Hematopoietic multipotent progenitor cell (in vitro differentiated cells): ENCODE measurements at places on chromosomes 3 and 15.

DNA sequence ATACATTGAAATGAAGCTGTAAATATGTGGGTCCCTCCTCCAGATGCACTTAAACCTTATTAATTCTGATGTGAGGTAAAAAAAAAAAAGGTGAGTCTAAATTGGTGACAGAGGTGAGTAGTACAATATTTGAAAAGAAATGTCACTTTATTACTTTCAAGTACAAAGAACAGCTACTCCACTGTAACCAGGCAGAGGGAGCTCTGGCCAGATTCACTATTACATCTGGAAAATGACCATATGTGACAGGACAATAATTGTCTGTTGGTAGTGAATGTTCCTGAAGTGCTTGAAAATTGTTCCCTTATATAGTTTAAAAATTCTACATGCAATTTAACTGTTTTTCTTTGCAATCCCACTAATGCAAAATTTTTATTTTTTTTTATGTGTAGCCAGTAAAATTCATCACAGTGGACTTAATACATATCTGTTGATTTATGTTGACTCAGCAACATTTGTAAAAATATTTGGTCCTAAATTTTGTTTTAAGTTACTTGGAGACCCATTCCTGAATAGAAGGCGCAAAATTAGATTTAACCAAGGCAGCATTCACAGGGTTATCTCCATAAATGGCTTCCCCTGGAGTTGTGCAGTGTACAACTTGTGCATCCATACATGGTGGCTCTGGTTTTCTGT lies 231.9 kb upstream of the TBC1D5 start:
- DNase-seq = no peak

GRCh38 chr3:189625572-189625971 lies 5.6 kb upstream of the TP63 start:
- no peak for DNase-seq

GRCh38 chr3:151319628-151320027 lies 3.0 kb upstream of the GPR87 start:
- no peak for DNase-seq

DNA sequence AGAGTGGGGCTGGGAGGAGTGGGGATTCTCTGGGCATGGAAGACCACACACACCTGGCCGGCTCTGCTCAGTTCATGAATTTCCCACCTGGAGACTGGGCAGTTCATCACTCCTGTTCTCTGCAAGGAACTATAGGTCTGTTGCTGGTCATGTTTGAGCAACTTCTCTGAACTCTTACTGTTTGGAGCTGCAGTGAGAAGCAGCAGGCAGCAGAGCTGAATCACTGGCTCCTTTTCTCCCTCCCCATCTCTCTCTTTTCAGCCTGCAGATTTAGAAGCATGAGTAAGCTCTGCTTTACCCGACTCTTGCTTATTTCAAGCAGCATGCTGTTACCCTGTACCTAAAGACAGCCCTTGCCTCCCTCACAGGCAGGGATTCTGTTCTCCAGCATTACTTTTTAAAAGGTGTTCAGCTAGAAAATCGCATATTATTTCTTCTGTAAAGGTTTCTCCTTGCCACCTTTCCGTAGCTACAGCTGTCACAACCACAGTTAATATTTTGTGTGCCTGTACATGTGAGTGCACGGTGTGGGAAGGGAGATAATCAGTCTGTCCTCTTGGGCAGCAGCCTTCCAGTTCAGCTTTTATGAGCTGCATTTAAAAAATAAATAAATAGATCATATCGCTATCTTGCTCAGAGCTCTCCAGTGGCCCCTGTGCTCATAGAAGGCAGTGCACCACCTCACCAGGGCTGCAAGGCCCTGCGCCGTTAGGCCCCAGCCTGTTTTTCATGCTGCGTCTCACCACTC lies 131.6 kb downstream of the CHCHD6 start:
- DNase-seq = no peak

DNA sequence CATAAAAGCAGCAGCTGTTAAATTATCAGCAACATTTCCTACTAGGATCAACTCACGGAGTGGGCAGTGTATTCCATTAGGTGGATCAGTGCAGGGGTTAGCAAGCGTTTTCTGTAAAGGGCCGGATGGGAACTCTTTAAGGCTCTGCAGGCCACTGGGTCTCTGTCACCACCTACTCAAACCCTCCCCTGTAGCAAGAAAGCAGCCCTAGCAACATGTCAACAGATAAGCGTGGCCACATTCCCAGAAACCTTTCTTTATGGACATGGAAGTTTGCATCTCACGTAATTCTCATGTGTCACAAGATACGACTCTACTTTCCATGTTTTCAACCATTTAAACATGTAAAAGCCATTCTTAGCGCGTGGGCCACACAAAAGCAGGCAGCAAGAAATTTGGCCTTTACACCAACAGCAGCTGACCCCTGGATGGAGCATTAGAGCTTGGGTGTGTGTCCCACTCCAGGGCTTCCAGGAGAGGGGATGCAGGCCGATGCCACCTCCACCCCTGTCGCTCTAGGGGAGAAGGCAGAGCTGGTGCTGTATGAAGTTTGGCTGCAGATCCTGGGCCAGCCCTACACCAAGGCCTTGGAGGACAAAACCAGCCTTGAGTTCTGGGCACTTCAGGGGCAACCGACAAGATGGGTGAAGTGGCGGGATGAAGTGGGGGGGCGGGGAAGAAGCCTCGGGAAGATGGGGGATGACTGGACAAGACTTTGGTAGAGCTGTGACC lies 48.2 kb upstream of the CSPG4 start:
- no peak for DNase-seq

DNA sequence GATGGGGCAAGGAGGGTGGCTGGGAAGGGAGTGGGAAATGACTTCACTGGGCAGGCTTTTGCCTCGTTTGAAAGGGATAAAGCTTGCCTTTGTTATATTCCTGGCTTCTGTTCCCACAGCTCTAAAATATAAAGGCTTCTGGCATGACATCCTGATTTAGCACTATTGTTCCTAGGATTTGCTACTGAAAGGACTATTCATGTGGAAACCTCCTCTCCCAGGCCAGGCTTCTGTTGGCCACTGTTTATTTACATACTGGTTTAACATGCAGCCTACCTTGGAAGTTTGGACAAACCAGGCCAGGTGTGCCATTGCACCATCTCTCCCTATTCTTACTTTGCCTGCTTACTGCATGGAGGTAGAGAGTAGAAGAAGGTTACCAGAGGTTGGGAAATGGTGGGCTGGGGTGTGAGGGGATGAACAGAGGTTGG lies 2.4 kb upstream of the LMCD1 start:
- no peak for DNase-seq

- no peak for DNase-seq
Observed at GRCh38 chr3:45761831-45762230, 34.5 kb downstream of the SLC6A20 start.

DNA sequence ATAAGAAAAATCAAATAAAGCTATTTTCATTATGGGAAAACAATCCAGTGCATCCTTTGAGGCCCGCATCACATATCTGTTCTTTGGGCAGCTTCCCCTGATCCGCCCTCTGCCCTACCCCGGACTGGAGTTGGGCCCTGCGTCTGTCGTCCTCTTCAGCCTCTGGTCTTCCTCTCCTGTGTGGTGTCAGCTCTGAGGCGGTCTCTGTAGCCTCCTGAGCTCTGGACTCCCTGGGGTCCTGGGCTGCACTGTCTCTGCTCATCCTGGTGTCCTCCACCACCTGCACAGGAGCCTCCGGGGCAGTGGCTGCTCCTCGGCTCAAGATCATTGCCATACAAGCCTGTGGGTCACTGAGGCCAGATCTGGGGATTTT lies 7.4 kb upstream of the SNX22 start:
- DNase-seq = no peak

DNA sequence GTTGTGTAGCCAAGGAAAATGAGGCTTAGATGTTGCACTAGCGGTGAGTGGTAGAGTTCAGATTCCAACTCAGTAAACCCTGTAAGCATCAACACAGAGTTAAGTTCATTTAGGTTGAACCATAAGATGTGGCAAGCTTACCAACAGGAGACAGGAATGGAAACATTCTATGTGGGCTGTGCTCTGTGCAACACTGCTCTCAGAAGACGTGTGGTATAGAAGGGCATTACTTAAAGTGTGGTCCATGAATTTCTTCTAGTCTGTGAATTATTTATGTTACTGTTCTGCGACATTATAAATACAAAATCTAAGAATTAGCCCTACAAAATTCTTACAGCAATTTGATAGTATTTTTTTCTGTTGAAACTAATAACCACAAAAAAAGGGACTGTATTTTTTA lies 213.3 kb downstream of the GRM7 start:
- no peak for DNase-seq

- no peak for DNase-seq
Observed at GRCh38 chr3:158531334-158531733, 39.7 kb upstream of the MLF1 start.

- no peak for DNase-seq
Observed at GRCh38 chr3:155409336-155409735, 115.9 kb upstream of the STRIT1 start.

DNA sequence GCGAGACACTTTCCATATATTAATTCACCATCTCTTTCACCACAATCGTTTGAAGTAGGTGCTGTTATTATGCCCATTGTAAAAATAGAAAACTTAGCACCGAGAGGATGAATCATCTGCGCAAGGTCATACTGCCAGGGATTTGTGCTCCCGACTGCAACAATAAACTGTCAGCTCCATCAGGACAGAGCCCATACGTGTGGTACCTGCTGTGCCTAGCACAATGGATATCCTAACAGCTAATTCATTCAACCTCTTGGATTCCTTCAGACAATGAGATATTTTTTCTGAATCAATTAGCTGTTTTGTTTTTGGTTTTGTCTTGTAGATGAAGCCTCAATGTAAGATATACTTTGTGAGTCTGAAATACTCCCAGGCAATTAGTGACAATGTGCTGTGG lies 32.3 kb upstream of the PROK2 start:
- DNase-seq = no peak

- DNase-seq = no peak
Observed at GRCh38 chr3:53190659-53191058, 29.6 kb downstream of the PRKCD start.

DNA sequence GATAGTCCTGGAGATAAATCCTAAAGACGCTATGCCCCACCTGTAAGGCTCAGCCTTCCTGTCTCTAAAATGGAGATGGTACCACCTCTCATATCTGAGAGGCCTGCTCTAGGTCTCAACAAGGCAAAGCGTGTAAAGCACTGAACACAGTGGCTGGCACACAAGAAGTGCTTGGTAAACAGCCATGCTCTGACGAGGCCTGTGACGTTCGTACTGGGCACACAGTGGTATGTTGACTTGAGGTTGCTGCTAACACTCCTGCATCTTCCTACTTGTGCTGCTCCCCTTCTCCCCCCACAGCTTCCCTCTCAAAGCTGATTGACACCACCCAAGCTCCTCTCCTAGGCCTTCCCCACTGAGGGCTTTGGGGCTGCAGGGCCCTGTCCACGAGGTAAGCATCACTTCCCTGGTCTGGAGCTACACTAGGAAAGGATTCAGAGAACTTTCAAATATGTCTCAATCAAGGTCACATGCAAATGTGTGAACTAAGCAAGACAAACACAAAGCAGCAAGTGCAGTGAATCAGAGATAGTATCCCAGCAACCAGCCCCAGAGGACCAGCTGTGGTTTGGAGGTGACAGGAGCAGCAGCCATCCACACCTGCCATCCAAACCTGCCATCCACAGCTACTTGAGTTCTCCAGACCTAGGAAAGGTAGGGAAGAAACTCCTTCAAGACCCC lies 177.5 kb downstream of the STT3B start:
- DNase-seq = no peak

DNA sequence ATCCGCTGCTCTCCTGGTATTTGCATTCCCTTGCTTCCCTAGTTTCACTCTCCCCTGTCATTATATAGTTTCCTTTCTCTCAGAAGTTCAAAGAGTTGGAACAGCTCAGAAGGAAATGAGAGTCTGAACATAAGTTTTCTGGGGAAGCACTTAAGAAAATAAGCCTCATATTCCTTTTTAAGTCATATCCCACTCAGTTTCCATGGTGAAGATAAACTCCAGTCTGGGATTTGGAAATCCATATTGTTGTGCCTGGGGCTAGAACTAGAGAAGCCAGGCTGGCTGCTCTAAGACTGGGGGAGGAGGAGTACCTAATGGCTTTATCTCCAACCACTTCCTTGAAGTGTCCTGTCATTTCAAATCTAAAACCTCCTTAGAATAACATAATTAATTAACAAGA lies 134.2 kb upstream of the ALCAM start:
- DNase-seq = no peak

- no peak for DNase-seq
Observed at GRCh38 chr15:77085297-77085696, 14.4 kb upstream of the TSPAN3 start.

- no peak for DNase-seq
Observed at GRCh38 chr15:84793431-84794161, 23.6 kb upstream of the ALPK3 start.

GRCh38 chr3:169999433-169999832 lies 32.8 kb downstream of the SEC62 start:
- DNase-seq = no peak

DNA sequence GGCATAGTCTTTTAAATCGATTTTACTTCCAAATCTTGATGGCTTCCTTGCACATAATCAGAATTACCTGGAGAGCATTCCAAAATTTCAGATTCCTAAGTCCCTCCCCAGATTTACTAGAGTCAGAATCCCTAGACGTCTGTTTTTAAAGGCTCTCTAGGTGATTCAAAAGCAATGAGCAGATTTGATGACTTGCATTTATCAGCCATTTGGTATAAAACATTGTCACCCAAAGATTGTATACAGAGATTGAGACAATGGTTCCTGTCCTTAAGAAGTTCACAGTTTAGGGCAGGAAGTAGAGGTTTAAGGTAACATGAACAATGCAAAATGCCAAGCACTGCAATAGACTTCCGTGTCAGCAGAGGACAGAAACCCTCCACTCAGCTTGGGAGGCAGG lies 2.6 kb upstream of the PYGO1 start:
- no peak for DNase-seq

DNA sequence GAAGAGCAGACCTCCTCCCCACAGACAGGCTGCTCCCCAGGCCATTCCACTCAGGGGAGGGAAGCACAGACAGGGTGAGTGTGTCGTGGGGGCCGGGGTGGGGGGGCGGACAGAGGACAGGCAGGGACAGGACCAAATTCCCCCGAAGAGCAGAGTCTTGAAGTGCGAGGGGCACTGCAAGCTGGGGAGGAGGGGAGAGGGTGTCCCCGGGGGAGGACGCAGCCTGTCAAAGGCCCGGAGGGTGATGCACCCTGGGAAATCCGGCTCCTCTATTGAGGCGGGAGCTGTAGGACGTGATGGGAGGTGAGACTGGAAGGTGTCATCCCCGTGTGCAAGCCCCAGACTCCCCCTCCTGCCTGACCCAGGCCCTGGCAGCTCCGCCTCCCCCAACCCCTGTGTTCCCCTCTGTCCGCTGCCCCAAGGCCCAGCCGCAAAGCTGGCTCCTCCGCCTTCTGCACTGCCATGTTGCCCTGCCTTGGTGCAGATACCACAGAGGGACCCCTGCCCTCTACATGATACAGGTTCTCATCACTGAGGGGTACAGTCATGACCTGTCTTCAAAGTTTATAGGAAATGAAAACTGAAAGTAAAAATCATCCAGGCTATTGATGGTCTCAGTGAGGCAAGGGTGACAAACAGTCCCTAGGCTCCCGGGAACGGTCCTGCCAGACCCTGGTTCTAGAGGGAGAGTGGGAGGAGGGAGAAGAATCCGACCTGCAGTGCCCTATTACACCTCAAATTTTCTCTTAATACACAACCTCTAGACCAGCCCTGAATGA lies 76.3 kb upstream of the IQSEC1 start:
- no peak for DNase-seq
